Psoas muscle (tissue), 8 donors: ENCODE measurements at places on chromosomes 2 and 18. TPM values are rescaled to one million over a fixed set of nuclear protein-coding genes. Genes with fewer than 3 reads are reported as not detected.

DNA sequence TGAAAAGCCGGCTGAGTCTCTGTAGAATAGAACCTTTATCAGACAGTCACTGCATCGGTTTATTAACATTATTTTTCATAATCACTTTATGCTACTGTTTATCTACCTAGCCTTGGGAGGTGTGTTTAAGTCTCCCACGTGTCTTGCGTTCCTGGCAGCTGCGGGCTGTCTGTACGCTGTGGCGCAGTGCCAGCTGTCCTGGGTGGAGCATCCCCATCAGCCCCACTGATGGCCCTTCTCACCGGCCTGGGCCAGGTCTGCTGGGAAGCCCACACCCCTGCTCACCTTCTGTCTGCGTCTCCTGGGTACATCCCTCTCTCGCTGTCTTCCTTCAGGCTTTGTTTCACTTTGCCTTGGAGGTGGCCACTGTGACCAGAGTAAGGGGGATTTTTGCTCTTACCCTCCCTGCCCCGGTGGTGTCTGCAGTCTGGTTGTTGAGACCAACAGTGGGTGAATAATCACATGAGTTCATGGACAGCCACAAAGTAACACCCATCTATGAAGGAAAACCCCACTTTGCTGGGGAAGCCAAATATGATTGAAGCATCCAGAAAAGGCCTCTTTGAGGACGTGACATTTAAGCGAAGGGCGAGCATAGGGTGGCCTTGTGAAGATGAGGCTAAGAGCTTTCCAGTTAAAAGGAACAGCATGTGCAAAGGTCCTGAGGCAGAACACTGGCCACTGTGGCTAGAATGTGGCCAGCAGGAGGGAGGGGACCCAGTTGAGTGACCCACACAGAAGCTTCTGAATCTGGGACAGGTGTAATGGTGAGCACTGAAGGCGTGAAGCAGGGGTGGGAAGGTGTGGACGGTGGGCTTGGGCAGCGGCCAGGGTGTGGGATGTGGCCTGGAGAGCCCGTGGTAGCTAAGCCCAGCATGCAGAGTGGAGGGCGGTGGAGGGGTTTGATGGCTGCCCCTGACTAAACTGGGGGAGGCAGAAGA, 41.7 kb downstream of the RAMP1 start:
- no peak overlapping the region for H3K4me3 ChIP-seq
- H3K27me3 ChIP-seq = no peaks in the 10 kb centered on the region
- H3K27ac ChIP-seq = peak overlapping the region; percentile 98

- no peaks in the 10 kb centered on the region for H3K36me3 ChIP-seq
- no peak for DNase-seq
- no peaks in the 10 kb centered on the region for H3K27me3 ChIP-seq
- H3K27ac ChIP-seq = no peak overlapping the region
- no peaks in the 10 kb centered on the region for H3K4me1 ChIP-seq
- no peak overlapping the region for H3K4me3 ChIP-seq
Observed at GRCh38 chr2:224764565-224765236, 48.5 kb upstream of the CCDC195 start.

DNA sequence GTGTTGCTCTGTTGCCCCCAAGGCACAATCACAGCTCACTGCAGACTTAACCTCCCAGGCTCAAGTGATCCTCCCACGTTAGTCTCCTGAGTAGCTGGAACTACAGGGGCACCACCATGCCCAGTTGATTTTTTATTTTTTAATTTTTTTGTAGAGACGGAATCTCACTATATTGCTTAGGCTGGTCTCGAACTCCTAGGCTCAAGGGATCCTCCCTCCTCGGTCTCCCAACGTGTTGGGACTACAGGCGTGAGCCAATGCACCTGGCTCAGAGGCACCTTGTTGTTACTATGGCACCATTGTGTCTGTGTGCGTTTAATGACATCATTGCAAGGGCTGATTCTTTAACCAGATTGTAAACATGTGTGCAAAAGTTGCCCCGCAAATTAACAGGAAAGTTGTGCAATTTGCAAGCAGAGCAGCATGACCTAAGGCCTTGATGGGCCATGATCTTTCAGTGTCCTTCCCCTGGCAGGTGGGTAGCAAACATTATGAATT, 22.6 kb downstream of the TCF23 start:
- no peaks in the 10 kb centered on the region for H3K4me1 ChIP-seq
- DNase-seq = no peak
- no peaks in the 10 kb centered on the region for H3K27me3 ChIP-seq
- H3K36me3 ChIP-seq = no peaks in the 10 kb centered on the region
- H3K4me3 ChIP-seq = no peak overlapping the region

DNA sequence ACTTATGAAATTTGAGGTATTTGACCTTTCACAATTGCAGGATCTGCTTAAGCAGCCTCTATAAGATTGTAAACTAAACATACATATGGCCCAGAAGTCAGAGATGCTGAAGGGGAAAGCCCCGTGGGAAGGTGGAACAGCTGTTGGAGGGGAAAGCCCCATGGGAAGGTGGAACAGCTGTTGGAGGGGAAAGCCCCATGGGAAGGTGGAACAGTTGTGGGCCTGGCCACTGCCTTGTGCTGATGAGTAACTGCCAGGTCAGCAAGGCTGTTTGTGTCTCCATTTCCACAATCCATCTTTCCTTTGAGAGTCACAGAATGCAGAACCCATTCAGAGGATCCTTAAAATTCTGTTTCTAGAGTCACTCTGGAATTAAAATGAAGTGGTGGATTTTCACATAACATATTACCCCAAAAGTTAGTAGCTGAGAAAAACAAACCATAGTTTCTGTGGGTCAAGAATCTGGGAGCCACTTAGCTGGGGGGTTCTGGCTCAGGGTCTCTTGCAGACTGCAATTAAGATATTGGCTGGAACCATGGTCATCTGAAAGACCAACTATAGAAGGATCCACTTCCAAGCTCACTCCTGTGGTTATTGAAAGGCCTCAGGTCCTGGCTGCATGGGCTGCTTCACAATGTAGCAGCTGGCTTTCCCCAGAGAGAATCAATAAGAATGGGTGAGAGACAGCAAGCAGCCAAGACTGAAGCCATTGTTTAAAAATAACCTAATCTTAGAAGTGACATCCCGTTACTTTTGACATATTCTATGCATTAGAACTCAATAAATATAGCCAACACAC, 86.6 kb upstream of the CAVIN2 start:
- H3K4me1 ChIP-seq = no peaks in the 10 kb centered on the region
- no peaks in the 10 kb centered on the region for H3K36me3 ChIP-seq
- H3K27me3 ChIP-seq = no peaks in the 10 kb centered on the region
- no peak overlapping the region for H3K27ac ChIP-seq

Gene SIGLEC15
- not detected for total RNA-seq

DNA sequence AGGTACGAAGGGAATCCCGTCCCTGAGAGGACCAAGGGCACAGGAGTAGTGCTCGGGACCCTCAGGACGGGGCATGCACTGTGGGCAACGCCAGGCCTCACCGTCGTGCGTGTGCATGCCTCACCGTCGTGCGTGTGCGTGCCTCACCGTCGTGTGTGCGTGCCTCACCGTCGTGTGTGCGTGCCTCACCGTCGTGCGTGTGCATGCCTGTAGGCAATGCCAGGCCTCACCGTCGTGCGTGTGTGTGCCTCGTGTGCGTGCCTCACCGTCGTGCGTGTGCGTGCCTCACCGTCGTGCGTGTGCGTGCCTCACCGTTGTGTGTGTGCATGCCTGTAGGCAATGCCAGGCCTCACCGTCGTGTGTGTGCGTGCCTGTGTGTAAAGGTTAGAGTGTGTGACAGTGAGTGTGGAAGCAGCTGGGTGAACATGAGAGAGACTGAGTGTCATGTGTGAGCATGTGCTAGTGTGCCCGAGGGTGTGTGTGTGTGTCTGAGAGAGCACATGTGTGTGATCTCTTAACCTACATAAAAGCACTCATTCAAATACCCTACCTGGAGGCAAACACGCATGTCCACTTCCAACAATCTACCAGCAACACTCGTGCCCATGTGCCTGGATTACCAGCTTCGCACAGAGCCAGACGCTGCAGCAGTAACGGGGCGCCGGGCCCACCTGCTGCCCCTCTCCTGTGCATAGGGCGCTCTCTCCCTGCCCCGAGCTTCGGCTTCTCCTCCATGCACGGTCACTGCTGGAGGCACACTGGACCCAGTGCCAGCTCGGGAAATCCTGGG, 36.3 kb downstream of the ZNF516 start:
- H3K36me3 ChIP-seq = no peaks in the 10 kb centered on the region
- peak overlapping the region; percentile 49 for H3K4me3 ChIP-seq
- peak overlapping the region; percentile 93 for H3K27ac ChIP-seq
- no peak for DNase-seq

- H3K4me1 ChIP-seq = no peaks in the 10 kb centered on the region
- no peak overlapping the region for H3K4me3 ChIP-seq
- no peak overlapping the region for H3K27ac ChIP-seq
- H3K27me3 ChIP-seq = no peaks in the 10 kb centered on the region
- H3K36me3 ChIP-seq = no peaks in the 10 kb centered on the region
Observed at GRCh38 chr18:63787673-63788072, 12.5 kb downstream of the SERPINB7 start.

Gene CTAGE1
- not detected for total RNA-seq

DNA sequence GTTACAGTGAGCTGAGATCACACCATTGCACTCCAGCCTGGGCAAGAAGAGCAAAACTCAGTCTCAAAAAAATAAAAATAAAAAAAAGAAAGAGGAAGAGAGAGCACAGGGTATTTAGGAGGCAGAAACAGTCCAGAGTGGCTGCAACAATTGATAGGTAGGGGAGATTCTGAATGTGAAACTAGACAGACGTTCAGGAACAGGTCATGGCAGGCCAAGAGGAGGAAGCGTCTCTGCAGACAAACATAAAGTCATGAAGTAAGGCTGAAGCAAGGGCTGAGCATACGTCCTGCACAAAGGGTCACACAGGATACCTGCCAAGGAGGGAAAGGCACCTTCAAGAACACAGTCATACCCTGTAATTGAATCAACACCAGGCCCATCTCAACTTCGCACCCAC, 64.1 kb upstream of the ZNF532 start:
- no peaks in the 10 kb centered on the region for H3K36me3 ChIP-seq
- no peak for DNase-seq
- no peak overlapping the region for H3K4me3 ChIP-seq
- H3K27ac ChIP-seq = no peak overlapping the region

Gene COL6A3
- total RNA-seq = 68.6 TPM
